ENCODE measurements at places on chromosomes 1 and 21.
A peak's percentile ranks its signal among the peaks of the same experiment; 100 is the strongest.

DNA sequence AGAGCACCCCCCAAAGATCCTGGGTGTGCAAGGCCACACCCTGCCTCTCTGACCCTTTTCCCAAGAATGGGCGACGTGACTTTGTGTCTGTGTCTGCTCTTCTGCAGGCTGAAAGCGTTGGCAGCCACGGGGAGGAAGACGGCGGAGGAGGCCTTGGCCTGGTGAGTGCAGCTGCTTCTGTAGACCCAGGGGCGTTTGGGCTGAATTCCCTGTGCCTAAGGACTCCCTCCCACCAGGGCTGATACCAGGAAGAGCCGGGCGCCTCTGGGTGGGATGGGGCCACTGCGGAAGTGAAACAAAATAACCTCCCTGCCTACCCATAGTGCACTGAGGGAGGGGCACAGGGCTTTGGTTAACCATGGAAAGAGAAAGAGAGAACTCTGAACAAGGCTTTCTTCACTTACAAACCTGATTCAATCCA lies 2.5 kb downstream of the UBASH3A start:
- no peak for DNase-seq

DNA sequence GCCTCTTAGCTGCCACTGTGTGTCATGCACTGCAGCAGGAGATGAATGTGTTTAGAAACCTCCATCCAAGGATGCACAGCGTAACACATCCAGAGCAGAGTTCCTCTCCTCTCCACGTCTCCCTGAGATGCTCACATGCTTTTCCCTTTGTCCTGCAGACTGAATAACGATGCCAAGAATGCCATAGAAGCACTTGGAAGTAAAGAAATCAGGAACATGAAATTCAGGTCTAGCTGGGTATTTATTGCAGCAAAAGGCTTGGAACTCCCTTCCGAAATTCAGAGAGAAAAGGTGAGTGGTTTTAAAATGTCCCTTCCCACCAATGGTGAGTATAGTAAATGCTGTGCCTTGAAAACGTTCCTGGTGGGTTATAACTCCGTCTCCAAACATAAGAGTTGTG lies 13.4 kb upstream of the MX2 start:
- DNase-seq: no peak

GRCh38 chr1:118842452-118843201 lies 145.5 kb downstream of the TBX15 start:
- DNase-seq: peak; percentile 74

GRCh38 chr1:88923224-88923623 lies 31.9 kb upstream of the GTF2B start:
- DNase-seq: no peak

DNA sequence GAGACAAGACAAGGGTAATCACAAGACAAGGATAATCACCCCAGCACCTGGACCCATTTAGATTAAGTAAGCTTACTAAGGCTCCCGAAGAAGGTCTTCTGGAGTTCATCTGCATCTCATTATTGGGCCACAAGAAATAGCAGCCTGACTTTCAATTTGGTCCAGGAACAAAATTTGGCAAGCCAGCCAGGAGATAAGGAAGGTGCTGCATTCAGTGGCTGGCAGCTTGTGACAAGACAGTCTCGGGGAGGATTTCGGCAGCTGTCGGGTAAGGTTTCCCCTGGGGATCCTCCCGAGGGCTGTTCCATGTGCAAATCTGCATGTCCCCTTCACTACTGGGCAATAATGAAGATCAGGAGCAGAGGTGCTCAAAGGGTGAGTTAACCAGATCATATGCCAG lies 195.2 kb downstream of the FCRL5 start:
- DNase-seq: no peak

DNA sequence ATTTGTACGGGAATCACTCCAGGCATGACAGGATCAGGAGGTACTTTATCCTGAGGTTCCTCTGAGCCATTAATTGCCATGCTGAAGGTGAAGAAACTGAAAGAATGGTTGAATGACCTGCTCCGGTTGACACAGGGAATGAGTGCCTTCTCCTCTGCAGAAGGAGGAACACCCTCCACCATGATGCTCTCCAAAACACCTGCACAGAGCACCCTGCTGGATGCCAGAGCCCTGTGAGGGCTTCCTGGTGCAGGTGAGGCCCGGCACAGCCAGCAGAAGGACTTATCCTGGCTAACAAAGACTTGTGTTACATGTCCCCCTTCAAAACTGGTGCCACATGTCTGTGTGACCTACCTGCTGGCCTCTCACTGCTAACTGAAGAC lies 14.3 kb upstream of the LBR start:
- DNase-seq: no peak

- no peak for DNase-seq
Measured at GRCh38 chr1:198612471-198613260, 26.2 kb upstream of the PTPRC start.

- no peak for DNase-seq
Measured at GRCh38 chr1:22259551-22260282, 116.8 kb upstream of the WNT4 start.

DNA sequence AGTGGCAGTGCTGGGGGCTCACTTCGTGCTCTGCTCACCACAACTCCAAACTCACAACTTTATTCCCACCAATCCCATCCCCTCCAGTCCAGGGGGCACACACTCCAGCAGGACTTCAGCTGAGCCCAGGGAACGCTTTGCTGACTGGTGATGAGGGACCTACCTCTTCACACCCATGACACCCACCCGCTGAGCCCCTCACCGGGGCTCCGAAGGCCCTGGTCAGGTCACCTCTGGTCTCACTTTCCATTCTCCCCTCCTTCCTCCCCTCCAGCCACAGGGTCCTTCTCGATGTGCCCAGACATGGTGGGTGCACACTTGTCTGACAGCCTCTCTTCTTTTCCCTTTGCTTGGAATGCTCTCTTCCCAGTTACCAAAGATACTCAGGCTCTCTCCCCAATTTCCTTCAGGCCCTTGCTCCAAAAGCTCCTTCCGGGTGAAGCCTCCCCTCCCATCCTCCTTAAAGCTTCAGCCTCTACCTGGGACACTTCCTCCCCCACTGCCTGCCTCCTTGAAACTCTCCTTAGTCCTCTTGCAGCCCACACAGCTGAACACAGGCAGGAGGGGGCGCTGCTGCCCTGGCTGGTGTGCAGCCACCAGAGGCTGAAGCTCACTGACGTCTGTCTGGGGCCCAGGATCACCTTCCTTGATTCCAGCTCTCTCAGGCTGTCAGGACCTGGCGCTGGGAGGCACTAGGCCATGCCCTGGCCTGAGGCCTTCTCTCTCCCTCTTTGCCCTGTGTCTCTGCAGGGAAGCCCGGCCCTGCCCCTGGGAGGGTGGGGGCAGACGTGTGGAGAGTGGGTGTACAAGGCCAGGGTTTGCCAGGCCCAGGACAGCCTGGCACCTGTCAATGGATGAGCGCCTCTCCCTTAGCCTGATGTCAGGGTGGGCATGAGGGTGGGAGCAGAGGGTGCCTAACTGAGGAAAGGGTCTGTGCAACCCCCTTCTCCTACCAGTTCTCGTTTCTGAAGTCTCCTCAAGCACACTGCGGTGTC lies 1.6 kb downstream of the KCNE1 start:
- DNase-seq: no peak

GRCh38 chr21:24369746-24370145 lies 1237.5 kb downstream of the MRPL39 start:
- DNase-seq: no peak

DNA sequence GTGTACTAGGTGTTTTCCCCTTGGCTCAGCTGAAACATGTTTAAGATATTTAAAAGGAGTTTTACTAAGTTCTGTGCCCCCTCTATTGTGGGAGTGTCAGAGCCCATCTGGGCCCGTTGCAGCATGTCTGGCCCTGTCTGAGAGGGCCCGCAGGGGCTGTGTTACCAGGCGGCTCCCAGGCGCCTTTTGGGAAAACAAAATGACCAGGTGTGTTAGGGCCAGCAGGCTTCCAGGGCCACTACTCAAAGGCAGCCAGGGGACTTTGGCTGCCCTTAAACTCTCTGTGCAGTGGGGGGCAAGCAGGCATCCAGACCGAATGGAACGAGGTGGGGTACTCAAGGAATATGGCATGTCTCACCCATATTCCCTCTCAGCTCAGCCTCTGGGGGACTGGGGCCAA lies 111.7 kb downstream of the KCNN3 start:
- DNase-seq: peak; percentile 33

DNA sequence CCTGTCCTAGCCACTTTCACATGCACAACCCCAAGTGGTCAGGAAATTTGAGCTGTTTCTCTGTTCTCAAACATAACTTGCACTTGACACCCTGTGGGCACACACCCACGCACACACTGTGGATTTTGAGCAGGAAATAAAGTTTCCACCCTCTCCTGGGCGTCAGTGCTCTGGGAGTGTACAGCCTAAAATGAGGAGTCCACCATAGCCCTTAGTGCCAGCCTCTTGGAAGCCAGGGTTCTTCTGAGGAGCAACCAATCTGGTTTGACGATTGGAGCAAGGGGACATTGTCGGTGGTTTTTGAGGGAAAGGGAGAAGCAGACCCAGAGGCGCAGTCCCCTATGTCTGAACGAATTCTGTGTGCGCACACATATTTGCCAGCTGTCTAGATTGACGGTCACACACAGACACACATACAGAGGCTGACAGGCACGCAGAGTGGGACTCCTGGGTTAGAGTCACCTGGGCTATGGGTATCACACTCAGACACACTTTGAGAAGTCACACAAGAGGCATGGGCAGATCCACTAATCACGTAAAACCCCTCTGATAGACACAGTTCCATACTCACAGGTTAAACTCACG lies 2.7 kb downstream of the DMBX1 start:
- no peak for DNase-seq

- DNase-seq: no peak
Measured at GRCh38 chr1:27342778-27343638, 1.2 kb downstream of the SYTL1 start.

- no peak for DNase-seq
Measured at GRCh38 chr1:62790716-62791115, 6.8 kb downstream of the ATG4C start.

- no peak for DNase-seq
Measured at GRCh38 chr1:229128066-229128608, 142.8 kb upstream of the RAB4A start.

- no peak for DNase-seq
Measured at GRCh38 chr1:162087111-162087510, 17.6 kb downstream of the NOS1AP start.

GRCh38 chr1:114103992-114104391 lies 49.7 kb downstream of the SYT6 start:
- no peak for DNase-seq

- DNase-seq: no peak
Measured at GRCh38 chr1:227424159-227424680, 105.9 kb upstream of the CDC42BPA start.

DNA sequence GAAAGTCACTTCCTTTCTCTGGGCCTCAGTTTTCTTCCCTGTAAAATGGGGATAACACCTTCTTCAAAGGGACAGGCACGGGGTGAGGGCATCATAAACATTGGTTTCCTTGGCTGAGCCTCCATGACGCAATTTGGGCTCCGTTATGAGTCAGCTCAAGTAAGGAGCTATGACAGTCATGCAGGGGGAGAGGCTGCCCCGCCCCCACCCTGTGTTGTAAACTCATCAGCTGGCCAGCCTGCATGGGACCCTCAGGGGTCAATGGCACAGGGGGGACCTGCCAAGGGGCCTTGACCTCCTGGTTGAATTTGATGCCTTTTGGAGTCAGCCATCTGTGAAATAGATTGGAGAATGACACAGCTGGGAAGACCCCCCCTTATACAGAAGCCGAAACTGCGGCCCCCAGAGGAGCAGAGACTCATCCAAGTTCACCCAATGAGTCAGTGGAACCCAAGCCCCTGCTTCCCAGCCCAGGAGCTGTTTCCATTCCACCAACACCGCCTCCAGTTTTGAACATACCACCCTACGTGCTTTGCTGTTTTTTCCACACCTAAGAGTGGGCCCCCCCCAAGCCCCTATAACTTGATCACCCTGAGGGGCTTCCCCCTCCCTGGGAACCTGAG lies 36.8 kb upstream of the RUNX3 start:
- no peak for DNase-seq

GRCh38 chr1:44068442-44068921 lies 37.2 kb upstream of the SLC6A9 start:
- no peak for DNase-seq

- no peak for DNase-seq
Measured at GRCh38 chr1:11691302-11691914, at the start of gene DRAXIN. DRAXIN (plus strand) TSS chr1:11691710; CDS start chr1:11706259, 14,549 bp downstream.

- no peak for DNase-seq
Measured at GRCh38 chr1:81238129-81238528, 562.6 kb upstream of the ADGRL2 start.

DNA sequence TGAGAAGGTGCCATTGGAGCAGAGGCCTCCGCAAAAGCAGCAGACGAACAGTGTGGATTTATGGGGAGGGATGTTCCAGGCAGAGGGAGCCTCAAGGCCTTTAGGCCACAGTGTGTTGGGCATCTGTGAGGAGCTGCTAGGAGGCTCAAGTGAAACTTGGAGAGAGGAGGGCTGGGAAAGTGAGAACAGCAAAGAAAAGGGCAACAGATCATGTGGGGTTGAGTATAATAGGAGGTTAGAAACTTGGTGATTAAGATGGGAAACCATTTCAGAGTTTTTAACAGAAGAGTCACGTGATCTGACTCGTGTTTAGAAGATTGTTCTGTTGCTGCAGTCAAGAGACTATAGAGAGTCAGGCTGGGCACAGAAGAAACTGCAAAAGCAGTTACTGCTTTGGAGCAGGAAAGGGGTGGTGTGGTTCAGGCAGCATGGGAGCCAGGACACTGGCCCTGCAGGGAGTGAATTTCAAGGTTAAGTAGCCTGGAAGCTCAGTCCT lies 277.0 kb downstream of the DISC1 start:
- DNase-seq: no peak

DNA sequence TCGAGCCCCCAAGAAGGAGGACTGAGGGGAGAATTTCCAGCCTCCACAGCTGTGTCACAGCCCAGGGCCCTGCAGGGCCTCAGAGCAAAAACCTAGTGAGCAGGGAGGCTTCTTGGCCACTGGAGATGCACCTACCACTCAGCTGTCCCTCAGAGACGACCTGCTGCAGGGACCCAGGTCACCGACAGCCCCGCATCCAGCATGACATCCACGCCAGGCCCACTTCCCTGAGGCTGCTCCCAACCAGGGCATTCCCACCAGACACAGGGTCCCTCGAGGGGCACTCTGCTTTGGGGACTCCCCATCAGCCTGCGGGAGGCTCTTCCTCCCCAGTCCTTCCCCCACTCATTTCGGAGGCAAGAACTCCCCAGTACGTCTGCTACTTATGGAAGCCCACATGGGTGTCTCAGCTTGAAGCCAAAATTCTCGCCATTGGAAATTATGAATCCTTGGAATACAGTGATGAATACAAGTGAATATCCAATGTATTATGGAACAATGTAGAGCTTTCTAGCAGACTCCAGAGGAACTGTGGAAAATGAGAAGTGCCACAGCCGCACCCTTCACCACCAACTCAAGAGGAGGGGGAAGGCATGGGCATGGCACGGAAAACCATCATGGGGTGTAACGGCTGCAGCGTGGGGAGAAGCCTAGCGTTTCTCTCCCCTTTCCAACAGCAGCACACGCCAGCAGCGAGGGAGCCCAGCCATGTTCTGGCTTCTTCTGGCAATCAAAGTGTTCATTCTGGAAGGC lies 6.9 kb downstream of the TFF3 start:
- DNase-seq: no peak

All from left forelimb (tissue), 1 donor.